Activated CD8-positive, alpha-beta T cell treated with anti-CD3 and anti-CD28 coated beads, Interleukin-2, amount 10 ng/mL, durations not matched to agents 7 days and 5 days (primary cell): ENCODE measurements at places on chromosomes 12 and 14.

DNA sequence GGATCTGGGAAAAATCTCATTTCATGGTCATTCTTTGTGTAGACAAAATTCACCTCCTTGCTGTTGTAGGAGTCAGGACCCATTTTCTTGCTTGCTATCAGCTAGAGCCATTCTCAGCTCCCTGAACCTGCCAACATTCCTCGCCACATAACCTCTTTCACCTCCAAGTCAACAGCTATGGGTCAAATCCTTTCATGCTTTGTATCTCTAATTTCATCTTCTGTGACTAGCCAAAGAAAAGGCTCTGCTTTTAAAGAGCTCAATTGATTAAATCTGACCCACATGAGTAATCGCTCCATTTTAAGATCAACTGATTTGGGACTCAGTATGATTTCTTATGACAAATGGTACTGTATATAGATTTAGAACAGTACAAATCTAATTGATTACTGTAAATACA is 89.2 kb upstream of the FOXG1 start:
- no peaks in the 10 kb centered on the region for H3K4me1 ChIP-seq
- no peaks in the 10 kb centered on the region for H3K27me3 ChIP-seq
- no peak overlapping the region for H3K27ac ChIP-seq
- H3K36me3 ChIP-seq, result no peaks in the 10 kb centered on the region
- H3K4me3 ChIP-seq, result no peak overlapping the region
- no peak for DNase-seq

- DNase-seq, result no peak
- H3K4me1 ChIP-seq, result no peaks in the 10 kb centered on the region
- H3K27me3 ChIP-seq, result no peaks in the 10 kb centered on the region
- no peak overlapping the region for H3K27ac ChIP-seq
- H3K4me3 ChIP-seq, result no peak overlapping the region
Observed at GRCh38 chr14:82182646-82183045, 649.0 kb upstream of the SEL1L start.

GRCh38 chr14:32434880-32435279 is 105.8 kb downstream of the AKAP6 start:
- peaks cover 2% of the 10 kb centered on the region for H3K36me3 ChIP-seq
- H3K4me3 ChIP-seq, result no peak overlapping the region
- no peaks in the 10 kb centered on the region for H3K27me3 ChIP-seq
- DNase-seq, result no peak
- no peak overlapping the region for H3K27ac ChIP-seq

- H3K4me1 ChIP-seq, result peaks cover 39% of the 10 kb centered on the region
- no peaks in the 10 kb centered on the region for H3K36me3 ChIP-seq
- H3K4me3 ChIP-seq, result no peak overlapping the region
- DNase-seq, result no peak
Observed at GRCh38 chr12:68270358-68270757, 17.0 kb upstream of the IL22 start.

- H3K4me1 ChIP-seq, result peaks cover 81% of the 10 kb centered on the region
- H3K4me3 ChIP-seq, result no peak overlapping the region
- peak overlapping the region; percentile 18 for H3K27ac ChIP-seq
- H3K27me3 ChIP-seq, result no peaks in the 10 kb centered on the region
Observed at GRCh38 chr12:122880668-122881067, 15.3 kb downstream of the VPS37B start.

GRCh38 chr14:89827265-89827664 is 127.3 kb downstream of the EFCAB11 start:
- H3K36me3 ChIP-seq, result no peaks in the 10 kb centered on the region
- H3K27me3 ChIP-seq, result peaks cover 5% of the 10 kb centered on the region
- H3K4me1 ChIP-seq, result no peaks in the 10 kb centered on the region
- no peak overlapping the region for H3K4me3 ChIP-seq
- no peak overlapping the region for H3K27ac ChIP-seq

DNA sequence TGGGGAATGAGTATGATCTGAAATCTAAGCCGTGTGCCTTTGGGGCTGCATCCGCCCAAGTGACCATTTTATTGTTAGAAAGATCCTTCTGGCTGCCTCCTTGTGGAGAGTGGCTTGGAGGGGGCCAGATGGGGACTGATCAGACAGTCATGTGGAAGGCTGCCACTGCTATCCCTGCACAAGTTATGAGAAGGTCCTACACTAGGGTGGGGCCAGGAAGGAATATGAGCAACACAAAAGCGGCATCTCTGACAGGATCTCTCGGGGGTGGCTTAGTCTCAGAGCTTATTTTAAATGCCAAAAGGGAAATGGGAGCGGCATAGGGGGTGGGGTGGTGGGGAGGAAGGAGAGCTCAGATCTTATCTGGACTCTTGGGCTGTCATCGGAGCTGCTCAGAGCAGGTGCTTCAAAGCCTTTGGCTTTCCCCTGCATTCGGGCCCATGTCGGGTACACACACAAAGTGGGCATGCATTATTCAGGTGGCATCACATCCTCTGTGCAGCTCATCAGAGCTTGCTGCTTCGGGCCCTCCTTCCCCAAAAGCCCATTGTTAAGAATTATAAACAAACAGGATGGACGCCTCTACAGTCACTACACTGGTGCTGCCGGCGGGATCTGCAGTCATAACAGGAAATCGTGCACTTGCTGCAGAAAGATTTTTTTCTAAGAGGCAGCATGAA is 805.4 kb downstream of the VRK1 start:
- peaks cover 16% of the 10 kb centered on the region for H3K4me1 ChIP-seq
- no peak overlapping the region for H3K4me3 ChIP-seq
- no peaks in the 10 kb centered on the region for H3K27me3 ChIP-seq
- H3K27ac ChIP-seq, result no peak overlapping the region
- peaks cover 6% of the 10 kb centered on the region for H3K36me3 ChIP-seq

DNA sequence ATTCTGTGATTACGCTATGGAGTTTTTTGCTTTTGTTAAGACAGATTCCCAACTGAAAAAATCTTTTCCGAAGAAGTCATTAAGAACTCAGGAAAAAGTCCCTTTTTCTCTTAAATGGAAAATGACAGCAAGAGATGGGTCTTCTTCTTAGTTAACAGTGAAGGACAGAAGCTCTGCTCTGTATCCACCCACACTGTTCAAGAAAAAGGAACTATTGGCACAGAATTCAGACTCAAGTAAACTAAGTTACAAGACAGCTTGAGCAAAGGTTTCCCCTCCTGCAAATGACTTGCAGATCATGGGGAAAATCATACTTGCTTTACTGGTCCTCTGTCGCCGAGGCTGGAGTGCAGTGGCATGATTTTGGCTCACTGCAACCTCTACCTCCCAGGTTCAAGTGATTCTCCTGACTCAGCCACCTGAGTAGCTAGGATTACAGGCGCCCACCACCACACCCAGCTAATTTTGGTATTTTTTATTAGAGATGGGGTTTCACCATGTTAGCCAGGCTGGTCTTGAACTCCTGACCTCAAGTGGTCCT is 137.1 kb upstream of the AEBP2 start:
- no peak overlapping the region for H3K27ac ChIP-seq
- H3K27me3 ChIP-seq, result no peaks in the 10 kb centered on the region
- DNase-seq, result no peak
- no peaks in the 10 kb centered on the region for H3K36me3 ChIP-seq
- H3K4me3 ChIP-seq, result no peak overlapping the region
- H3K4me1 ChIP-seq, result no peaks in the 10 kb centered on the region

- H3K27ac ChIP-seq, result no peak overlapping the region
- H3K4me1 ChIP-seq, result no peaks in the 10 kb centered on the region
- no peak overlapping the region for H3K4me3 ChIP-seq
- no peak for DNase-seq
- peaks cover 3% of the 10 kb centered on the region for H3K27me3 ChIP-seq
- H3K36me3 ChIP-seq, result no peaks in the 10 kb centered on the region
Observed at GRCh38 chr12:3055026-3055703, 22.0 kb upstream of the TSPAN9 start.

GRCh38 chr12:59619461-59620240 is 23.8 kb downstream of the SLC16A7 start:
- no peak overlapping the region for H3K4me3 ChIP-seq
- H3K36me3 ChIP-seq, result peaks cover 9% of the 10 kb centered on the region
- DNase-seq, result no peak
- peaks cover 6% of the 10 kb centered on the region for H3K4me1 ChIP-seq

DNA sequence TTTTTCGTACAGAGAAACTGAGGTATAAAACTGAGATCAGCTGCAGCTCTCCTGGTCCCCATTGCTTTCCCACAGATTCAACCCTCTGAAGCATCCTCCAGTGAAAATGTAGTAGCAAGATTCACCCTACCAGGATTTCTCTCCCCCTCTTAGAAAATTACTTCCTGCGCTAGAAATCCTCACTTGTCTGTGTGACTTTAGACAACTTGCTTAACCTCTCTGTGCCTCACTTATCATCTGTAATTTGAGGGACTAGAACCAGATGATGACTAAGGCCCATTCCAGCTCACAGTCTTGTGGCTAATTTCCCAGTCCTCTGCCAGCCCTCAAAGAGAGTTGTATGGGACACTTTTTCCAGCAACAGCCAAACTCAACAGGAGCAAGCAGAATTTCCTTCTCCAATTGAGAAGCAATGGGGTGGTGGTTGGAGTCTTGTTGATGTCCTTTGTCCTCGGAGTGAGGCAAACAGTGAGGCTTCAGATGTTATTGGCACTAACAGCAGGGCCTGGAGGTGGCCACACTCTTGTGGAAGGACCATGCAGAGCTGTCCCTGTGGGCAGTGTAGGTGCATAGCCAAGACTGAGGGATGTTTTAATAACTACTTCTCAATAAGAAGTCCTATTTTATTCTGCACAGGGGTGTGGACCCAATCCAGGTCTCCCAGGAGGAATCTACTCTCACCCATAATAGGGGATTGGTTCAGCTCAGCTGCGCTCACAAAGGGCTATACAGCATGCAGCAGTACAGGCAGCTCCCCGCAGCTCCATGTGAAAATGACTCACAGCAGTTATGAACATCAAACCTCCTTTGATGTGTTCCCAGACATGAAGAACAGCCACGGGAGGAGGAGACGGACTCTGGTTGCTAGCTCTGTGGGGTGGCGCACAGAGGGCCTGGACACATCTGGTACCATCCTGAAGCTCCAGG is 200.1 kb downstream of the DAD1 start:
- no peaks in the 10 kb centered on the region for H3K4me1 ChIP-seq
- H3K36me3 ChIP-seq, result no peaks in the 10 kb centered on the region
- no peak for DNase-seq
- H3K27me3 ChIP-seq, result no peaks in the 10 kb centered on the region

GRCh38 chr12:99137124-99137855 is 492.2 kb downstream of the APAF1 start:
- H3K36me3 ChIP-seq, result no peaks in the 10 kb centered on the region
- no peak overlapping the region for H3K4me3 ChIP-seq
- no peaks in the 10 kb centered on the region for H3K27me3 ChIP-seq

- no peaks in the 10 kb centered on the region for H3K27me3 ChIP-seq
Observed at GRCh38 chr14:83297361-83297760, 1763.7 kb upstream of the SEL1L start.

DNA sequence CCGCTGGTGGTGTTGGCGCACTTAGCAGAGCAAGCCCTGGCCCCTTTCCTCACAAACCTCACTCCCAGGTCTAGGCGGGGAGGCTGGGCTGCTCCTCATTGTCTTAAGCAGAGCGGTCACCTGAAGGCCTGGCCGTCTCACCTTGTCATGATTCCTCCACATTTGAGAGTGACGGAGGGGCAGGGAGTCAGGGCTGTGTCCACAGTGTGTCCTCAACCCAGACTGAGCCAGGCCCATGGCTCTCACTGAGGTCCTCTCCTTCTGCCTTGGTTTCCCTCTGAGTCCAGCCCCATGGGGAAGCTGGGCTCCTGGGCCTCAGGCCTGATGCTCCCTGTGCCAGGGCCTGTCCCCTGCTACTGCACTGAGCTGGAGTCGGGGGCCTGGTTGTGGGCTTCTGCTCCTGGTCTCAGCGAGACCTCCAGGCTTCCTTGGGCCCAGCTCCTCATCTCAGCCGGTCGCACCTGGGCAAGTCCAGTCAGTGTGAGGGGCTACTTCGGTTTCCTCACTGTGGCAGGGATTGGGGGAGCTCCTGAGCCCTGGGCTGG is 44.9 kb downstream of the KRT80 start:
- H3K4me1 ChIP-seq, result peaks cover 7% of the 10 kb centered on the region
- H3K36me3 ChIP-seq, result no peaks in the 10 kb centered on the region
- no peak overlapping the region for H3K27ac ChIP-seq
- peaks cover 4% of the 10 kb centered on the region for H3K27me3 ChIP-seq
- no peak overlapping the region for H3K4me3 ChIP-seq
- DNase-seq, result no peak

DNA sequence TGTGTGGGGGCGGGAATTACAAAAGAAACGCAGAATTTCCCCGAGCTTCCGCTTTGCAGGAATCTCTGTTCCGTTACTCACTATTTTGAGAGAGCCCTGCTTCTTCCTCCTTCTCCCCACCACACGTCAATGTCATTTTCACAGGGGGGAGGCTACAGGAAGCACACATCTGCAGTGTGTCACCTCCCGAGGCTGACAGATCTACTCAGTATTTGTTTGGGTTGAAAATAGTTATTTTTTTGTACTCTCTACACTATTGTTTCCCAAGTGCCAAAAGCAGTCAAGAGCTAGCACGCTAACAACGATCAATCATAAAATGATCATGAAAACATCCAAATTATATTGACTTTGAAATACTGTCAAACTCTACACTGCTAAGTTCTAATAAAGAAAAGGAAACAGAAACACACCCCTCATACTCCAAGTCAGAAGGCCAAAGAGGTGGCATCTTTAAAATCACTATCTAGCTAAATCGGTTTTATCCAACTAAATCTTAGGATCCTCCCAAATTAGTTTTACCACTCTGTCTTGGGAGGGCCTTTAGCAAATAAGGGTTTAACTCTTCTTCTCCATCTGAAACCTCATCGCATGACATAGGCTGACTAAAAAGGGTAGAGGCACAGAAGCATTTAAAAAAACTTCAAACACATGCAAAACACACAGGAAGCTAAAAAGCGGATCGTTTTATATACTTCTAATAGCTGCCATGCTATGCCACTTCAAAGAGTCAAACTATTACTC is 51.8 kb downstream of the FOXN3 start:
- peaks cover 48% of the 10 kb centered on the region for H3K4me1 ChIP-seq
- peaks cover 32% of the 10 kb centered on the region for H3K36me3 ChIP-seq
- H3K27me3 ChIP-seq, result no peaks in the 10 kb centered on the region
- H3K4me3 ChIP-seq, result peak overlapping the region; percentile 74
- peak overlapping the region; percentile 82 for H3K27ac ChIP-seq
- peak; percentile 75 for DNase-seq

GRCh38 chr14:52706286-52706685 is 714 bp upstream of the PSMC6 start:
- H3K4me1 ChIP-seq, result peaks cover 48% of the 10 kb centered on the region
- peak overlapping the region; percentile 94 for H3K27ac ChIP-seq
- H3K36me3 ChIP-seq, result peaks cover 27% of the 10 kb centered on the region
- peak; percentile 65 for DNase-seq
- no peaks in the 10 kb centered on the region for H3K27me3 ChIP-seq

GRCh38 chr14:22487401-22487800 is 101.6 kb downstream of the DAD1 start:
- H3K4me3 ChIP-seq, result peak overlapping the region; percentile 86
- peaks cover 66% of the 10 kb centered on the region for H3K36me3 ChIP-seq
- DNase-seq, result no peak
- H3K27ac ChIP-seq, result peak overlapping the region; percentile 93
- no peaks in the 10 kb centered on the region for H3K27me3 ChIP-seq
- peaks cover 5% of the 10 kb centered on the region for H3K4me1 ChIP-seq
